AG08396 (cell line): ENCODE measurements at places on chromosomes 2 and 18.

DNA sequence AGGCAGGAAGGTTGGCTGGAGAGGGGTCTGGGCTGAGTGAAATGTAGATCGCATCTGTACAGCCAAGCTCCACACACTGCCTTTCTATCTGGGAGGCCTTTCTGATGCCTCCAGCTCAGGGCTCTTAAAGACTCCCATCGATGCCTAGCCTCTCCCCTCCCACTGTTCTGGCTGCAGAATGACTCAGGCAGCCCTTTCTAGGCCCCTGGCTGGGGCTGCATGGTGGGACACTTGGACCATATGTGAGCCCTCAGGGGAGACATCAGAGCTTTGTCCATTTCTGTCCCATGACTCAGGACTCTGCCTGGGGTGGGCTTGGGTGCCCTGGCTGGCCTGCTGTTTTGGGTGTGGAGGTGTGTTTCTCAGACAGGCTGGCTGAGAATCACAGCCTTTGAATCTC lies 101.3 kb downstream of the CELF4 start:
- no peak for DNase-seq

DNA sequence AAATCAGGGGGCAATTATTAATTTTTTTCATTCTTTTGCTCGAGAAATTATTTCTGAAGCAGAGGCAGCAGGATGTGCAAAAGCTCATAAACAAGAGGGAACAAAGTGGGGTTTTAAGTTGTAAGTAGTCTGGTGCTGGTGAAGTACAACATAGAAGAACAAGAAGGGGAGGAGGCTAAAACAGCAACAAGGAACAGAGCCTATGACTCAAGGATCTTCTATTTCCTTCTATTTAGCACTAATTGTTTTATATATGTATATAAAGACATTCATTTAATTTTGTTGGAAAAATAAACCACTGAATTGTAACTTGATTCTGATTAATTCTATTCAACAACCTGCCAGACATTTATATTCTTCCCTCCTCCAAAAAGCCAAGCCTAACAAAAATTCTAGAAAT lies 35.0 kb downstream of the YES1 start:
- peak; percentile 5 for DNase-seq

DNA sequence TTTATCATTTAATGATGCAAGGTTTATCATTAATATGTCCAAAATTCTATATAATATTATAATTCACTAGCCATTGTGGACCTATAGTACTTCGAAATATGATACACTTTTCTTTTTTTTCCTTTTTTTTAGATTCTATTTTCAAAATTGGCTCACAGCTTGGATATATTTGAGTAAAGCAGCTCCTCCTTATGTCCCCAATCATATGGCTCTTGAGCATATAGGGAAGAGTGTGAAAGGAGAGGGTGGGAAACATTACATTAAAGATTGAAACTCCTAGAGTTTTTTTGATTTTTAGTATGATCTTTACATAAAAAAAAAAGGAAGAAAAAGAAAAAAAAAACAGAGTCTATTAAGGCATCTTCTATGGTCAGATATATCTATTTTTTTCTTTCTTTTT lies 457.9 kb downstream of the RIT2 start:
- no peak for DNase-seq

DNA sequence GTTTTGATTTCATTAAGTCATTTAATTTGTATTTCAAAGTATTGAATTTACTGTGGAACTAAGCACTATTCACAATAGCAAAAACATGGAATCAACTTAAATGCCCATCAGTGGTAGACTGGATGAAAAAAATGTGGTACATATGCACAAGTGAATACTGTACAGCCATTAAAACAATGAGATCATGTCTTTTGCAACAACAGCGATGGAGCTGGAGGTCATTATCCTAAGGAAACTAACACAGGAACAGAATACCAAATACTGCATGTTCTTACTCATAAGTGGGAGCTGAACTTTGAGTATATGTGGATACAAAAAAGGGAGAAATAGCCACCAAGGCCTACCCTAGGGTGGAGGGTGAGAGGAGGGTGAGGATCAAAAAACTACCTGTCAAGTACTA lies 164.4 kb downstream of the BABAM2 start:
- DNase-seq, result no peak

- DNase-seq, result no peak
These were observed 448.7 kb upstream of the HNRNPA3 start for GRCh38 chr2:176763851-176764404.

DNA sequence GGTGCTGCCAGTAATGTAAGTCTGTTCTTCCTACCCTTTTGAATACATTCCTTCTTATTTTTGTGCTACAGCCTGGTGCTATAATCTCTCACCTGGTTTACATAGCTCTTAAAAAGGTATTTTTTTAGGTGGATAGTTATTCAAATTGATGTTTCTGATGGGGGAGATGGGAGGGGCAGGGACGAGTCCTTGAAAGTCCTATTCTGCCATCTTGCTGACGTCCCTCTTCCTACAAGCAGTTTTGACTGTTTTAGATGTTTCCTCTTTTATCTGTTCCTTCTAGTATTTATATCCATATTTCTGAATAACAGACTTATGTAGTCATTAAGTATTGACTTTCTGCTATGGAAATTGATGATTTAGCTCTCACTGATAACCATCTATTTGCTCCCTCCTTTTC lies 256.4 kb downstream of the KIAA1328 start:
- no peak for DNase-seq

GRCh38 chr2:9439536-9439935 lies 16.1 kb downstream of the CPSF3 start:
- no peak for DNase-seq

- peak; percentile 66 for DNase-seq
These were observed 12.4 kb downstream of the COPS8 start for GRCh38 chr2:237097911-237098702.
